ENCODE measurements at places on chromosomes 2 and 18. TPM values are rescaled to one million over a fixed set of nuclear protein-coding genes. Genes with fewer than 3 reads are reported as not detected.

The ASB18 gene
- total RNA-seq = not detected

The IL1A gene
- not detected for total RNA-seq

The ZBTB7C gene
- total RNA-seq = not detected

The GALNT13 gene
- 0.14 TPM for total RNA-seq

The AAMP gene
- 50.4 TPM for total RNA-seq

The CD302 gene
- total RNA-seq = 0.54 TPM

The FSHR gene
- total RNA-seq = not detected

The FAM136A gene
- total RNA-seq = 30.8 TPM

The HSBP1L1 gene
- 19.0 TPM for total RNA-seq

The CCDC150 gene
- total RNA-seq = 0.81 TPM

The CD207 gene
- not detected for total RNA-seq

The ABCB11 gene
- not detected for total RNA-seq

The CNRIP1 gene
- not detected for total RNA-seq

The PSTPIP2 gene
- 6.6 TPM for total RNA-seq

The HOXD13 gene
- not detected for total RNA-seq

The SPATA3 gene
- total RNA-seq = not detected

The MALT1 gene
- 69.9 TPM for total RNA-seq

The TANC1 gene
- 0.19 TPM for total RNA-seq

The SPC25 gene
- 0.22 TPM for total RNA-seq

The PLCL1 gene
- 8.3 TPM for total RNA-seq
